ENCODE measurements at places on chromosomes 3 and 15.

DNA sequence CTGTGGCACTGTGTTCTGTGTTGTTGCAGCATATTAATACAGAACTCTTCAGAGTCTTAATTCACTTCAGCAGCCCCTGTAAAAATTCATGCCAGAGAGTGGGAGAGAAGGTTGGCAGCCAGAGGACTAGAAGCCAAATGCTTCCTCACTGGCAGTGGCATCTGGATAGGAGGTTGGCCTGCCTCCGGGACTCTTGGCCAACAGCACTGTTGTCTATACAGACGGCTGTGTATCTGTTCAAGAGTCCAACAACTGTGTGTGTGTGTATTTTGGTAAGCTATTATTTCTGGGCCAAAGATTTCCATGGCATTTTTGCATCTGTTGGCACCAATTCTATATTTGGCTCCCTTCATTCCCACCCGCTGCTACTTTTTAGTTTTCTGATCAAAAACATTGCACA, 156.0 kb upstream of the SOX2 start:
- no peak for DNase-seq

DNA sequence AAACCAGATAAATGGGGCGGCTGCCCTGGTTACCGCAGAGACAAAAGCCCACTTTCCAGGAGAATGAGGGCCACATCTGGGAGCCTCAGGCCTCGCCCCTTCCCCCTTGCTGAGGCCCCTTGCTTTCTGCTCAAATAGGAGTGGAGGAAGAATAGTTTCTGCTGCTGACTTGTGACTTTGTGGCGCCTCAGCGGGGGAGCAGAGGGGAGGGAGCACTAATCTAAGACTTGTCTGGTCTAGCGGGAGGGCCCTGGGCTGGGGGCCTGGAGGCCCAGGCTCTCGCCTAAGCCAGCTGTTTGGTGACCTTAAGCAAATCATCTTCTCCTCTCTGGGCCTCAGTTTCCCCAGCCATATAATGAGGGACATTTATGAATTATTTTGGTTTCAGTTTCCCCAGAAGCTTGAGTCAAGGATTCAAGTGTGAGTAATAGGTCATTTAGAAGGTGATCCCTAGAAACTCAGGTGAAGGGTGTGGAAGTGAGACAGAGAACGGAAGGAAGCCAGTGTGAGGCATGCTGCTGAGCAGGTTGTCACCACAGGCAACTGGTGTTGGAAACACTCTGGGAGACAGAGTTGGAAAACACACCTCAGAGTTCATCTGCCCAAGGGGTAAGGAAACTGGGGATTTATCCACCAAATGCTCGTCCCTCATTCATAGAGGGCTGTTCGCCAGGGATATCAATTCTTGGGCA, 25.9 kb upstream of the SMAD3 start:
- DNase-seq, result no peak

- no peak for DNase-seq
Measured at GRCh38 chr3:126986001-126986400, 3.1 kb downstream of the PLXNA1 start.

DNA sequence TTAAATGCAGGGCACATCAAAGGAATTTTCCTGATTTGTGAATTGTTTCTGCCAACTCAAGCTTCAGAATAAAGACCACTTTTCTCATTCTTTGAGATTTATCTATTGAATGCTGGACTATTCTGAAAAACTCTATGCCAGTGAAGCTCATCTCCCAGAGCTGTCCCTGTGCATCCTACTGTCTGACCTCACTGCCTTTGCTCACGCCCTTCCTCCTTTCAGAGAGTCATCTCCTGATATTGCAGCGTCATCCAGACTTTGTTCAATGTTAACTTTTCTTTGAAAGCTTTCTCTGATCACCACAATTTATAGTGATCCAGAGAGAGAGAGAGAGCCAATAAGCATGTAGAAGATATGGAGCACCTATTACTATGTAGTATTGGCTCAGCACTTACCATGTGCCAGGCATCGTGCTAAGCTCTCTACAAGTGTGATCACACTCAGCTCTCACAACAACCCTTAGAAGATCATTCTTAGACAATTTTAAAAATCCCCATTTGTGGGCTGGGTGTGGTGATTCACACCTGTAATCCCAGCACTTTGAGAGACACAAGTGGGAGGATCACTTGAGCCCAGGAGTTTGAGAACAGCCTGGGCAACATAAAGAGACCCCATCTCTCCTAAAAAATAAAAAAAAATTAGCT, 30.2 kb upstream of the TLE3 start:
- DNase-seq, result no peak

DNA sequence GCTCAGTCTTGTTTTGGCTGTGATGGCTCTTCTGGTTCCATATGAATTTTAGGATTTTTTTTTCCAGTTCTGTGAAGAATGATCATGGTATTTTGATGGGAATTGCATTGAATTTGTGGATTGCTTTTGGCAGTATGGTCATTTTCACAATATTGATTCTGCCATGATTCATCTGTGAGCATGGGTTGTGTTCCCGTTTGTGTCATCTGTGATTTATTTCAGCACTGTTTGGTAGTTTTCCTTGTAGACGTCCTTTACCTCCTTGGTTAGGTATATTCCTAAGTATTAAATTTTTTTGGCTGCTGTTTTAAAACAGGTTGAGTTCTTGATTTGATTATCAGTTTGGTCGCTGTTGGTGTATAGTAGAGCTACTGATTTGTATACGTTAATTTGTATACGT, 18.5 kb downstream of the TCF12 start:
- DNase-seq, result no peak

DNA sequence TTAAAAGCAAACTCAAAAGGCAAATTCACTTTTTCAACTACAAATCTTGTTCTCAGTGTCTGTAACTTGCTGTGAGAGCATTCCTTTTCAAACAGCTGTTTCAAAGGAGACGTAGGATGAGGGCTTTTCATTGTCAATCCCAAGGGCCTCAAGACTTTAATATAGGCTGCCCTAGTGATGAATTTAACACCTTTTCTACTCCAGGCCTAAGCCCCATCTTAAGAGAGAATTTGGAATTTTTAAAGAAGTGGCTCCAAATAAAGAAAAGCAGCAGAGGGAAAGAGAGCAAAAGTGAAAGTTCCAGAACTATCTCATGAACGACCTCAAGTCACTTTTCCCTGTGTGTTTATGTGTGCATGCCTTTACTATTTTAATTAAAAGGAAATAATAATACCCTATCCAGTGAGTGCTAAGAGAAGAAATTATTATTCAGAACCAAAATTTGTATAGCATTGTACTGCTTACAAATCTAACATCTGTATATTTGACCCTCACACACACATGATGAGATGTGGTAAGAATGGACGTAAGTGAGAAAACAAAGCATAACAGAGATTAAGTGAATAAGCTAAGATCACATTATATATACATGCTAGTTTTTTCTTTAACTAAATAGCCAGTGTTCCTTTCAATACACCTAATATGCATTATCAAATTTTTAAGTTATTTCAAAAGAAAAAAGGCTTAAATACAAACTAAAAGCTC, 196.4 kb downstream of the VGLL3 start:
- DNase-seq, result no peak

DNA sequence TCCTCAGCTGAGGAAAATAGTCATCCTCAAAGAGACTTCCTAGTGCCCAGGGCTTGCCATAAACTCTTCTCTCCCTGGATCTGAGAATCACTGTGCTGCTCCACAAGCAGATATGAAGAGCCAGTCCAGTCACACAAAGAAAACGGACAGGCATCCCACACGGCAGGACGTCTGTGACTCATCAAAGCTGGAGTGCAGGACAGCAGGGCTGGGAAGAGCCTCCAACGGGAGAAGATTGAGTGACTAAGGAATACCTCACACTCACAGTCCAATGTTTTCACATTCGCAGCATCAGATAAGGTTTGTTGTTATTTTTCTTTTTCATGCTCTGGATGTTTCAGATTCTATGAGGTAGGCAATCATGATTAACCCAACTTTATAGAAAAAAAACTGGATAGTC, 57.8 kb downstream of the NEK10 start:
- DNase-seq, result no peak

DNA sequence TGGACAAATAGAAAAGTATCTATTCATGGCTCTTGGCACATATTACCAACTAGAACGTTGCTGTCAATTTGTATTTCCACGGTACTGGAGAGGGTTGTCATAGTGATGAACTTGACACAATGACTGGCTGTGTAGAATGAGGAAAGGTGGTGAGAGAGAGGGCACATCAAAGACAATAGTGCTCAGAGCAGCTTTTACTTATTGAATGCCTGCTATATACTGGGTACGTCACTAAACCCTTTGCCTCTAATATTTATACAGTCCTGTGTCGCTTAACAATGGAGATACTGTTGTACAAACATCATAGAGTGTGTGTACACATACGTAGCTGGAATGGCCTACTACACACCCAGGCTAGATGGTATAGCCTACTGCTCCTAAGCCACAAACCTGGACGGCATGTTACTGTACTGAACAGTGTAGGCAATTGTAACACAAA, 8.3 kb downstream of the TMPRSS7 start:
- DNase-seq, result no peak

DNA sequence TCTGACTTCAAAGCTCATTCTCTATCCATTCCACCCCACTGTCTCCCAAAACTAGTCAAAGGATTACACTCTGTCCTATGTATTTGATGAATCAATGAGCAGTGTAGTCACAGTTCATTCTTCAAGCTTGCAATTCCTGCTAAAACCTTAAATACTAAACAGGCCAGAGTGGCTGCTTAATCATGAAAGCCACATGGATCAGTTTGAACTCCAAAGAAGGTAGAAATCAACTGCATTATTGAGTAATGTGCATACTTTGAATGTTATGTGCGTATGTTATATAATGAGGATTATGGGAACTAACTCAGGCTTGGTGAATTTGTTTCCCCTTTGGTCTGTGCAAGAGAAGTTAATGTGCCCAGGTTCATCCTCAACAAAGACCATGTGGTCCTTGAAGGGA, 45.4 kb downstream of the PRICKLE2 start:
- DNase-seq, result no peak

DNA sequence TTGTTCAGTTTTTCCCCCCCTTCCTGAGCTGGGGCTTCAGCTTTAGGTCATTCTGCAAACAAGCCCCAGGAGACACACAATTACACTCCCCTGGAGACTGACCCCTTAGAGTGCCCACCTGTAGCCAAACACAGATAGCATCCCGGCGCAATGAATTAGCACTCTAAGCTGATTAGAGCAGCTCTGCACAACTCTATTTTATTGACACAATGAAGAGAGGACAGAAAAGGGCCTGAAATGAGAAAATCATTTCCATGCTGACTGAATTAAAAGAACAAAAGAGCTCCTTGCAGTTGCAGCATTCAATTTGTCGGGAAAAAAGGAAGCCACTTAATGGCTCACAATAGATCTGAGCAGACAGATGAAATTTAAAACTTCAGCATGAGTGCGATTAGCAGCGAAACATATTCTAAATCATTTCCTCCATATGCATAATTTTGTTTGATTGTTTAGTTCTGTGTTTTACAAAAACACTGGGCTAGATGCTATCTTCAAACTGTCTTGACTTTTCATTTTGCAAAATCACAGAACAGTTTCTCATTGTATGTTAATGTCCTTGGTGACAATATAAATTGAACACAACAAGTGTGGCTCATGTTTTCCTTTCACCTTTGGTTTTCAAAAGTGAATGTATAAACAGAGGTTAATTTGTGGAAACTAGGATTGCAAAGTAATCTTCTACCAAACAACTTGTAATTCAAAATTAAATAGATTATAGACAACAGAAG, 308.6 kb downstream of the MECOM start:
- DNase-seq, result no peak

DNA sequence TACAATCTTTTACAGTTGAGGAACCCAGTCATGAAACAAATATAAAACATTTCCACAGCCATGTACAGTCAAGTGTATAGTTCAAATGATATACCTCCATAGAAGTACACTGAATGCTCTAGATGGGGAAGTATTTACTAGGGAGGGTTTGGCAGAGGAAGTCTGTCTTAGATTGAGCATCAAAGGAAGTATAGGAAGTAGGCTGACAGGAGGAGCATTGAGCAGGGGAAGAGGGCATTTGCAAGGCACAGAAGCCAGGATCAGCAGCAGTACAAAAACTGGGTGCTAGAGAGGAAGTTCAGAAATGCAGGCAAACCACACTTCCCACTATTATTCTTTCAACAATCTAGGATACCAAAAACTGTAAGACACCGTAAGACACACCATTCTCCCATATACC, 122.6 kb downstream of the ANO10 start:
- no peak for DNase-seq

- no peak for DNase-seq
Measured at GRCh38 chr3:31433679-31433992, 99.1 kb upstream of the STT3B start.

GRCh38 chr3:179181021-179181472, 32.9 kb downstream of the PIK3CA start:
- DNase-seq, result no peak

DNA sequence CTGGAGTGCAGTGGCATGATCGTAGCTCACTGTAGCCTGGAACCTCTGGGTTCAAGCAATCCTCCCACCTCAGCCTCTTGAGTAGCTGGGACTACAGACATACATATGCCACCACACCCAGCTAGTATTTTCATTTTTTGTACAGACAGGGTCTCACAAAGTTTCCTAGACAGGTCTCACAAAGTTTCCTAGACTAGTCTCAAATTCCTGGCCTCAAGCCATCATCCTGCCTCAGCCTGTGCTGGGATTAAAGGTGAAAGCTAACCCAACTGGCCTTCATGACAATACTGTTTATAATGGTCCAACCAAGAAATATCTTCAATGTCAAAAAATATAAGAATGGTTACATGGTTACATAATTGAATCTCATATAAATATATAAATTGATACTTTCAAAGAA, 24.0 kb downstream of the GPR176 start:
- DNase-seq, result no peak

DNA sequence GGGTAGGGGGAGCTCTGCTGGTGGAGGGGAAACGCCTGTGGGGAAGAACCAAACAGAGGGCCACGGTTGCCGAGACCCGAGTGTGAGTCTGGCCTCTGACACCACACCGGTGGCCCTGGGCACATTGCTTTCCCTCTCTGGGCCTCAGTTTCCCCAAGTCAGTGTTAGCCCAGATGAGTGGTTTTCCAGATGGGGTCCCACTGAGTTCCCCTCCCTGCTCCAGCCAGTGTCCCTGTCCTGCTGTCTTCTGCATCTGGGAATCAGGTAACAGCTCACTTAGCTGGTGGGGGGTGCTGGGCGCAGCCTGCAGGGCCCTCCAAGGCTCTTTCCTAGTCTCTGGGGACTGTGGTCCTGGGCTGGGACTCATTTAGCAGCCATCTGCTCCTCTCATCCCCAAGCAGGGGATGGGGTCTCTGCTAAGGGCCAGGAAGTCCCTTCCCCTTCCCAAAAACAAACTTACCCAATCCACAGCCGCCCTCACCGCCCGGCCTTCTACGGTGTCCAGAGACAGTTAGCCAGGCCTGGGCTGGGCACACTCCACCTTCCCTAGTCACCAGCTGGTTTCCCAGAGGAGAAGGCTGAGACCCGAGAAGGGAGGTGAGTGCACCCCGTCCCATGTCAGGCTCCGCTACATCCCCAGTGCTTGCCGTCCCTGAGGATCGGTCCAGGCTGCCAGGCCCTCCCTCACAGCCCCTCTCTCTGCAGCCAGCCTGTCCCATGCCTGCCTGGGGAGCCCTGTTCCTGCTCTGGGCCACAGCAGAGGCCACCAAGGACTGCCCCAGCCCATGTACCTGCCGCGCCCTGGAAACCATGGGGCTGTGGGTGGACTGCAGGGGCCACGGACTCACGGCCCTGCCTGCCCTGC, 676 bp downstream of the GP9 start:
- DNase-seq, result no peak

GRCh38 chr3:161568671-161569070, 72.1 kb downstream of the OTOL1 start:
- no peak for DNase-seq

- no peak for DNase-seq
Measured at GRCh38 chr3:140571836-140572235, 106.0 kb upstream of the TRIM42 start.

Data from esophagus squamous epithelium (tissue), 5 donors.